Stimulated activated CD4-positive, alpha-beta T cell treated with anti-CD3 and anti-CD28 coated beads, Interleukin-1b, Interleukin-23, amount 100 ng/mL, for 1 hour (primary cell): ENCODE measurements at places on chromosomes 5 and 9.

DNA sequence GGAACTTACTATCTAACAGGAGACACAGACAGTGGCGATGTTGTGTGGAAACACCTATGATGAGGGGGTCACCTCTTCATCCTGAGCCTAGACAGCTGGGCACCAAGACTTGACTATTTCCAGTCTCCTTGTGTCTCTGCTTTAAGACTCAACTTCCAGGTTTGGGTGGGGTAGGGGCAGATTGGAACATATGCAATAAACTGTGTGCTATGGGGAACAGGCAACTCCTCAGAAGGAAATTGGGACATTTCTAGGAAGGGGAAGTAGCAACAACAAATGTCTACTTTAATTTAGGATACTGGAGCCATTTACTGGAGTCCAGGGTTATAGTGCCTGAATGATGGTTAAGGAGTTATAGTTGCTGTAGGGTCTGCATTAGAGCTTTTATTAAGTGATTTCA, 57.3 kb downstream of the FGF18 start:
- DNase-seq = no peak

DNA sequence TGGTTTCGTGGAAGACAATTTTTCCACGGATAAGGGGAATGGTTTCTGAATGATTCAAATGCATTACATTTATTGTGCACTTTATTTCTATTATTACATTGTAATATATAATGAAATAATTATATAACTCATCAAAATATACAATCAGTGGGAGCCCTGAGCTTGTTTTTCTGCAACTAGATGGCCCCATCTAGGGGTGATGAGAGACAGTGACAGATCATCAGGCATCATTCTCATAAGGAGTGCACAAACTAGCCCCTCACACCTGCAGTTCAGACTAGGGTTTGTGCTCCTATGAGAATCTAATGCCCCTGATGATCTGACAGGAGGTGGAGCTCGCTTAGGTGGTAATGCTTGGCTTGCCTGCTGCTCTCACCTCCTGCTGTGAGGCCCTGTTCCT, 6.4 kb downstream of the ISCA1 start:
- DNase-seq = no peak

DNA sequence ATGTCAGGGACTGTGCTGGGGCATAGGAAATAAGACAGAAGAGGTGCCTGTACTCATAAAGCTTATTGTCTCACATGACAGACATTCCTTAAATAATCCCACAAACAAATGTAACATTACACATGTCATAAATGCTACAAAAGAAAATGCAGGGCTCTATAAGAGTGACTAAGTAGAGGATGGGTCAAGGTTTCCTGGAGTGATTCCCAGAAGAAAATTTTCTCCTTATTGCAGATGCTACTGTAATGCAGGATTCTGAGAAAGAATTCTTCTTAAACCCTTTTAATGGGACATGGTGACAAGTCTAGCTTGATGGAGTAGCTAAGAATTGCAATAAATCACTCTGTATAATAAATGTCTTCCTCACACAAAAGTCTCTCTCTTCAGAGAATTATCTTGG, 55.7 kb downstream of the SH3TC2 start:
- no peak for DNase-seq

- DNase-seq = no peak
Observed at GRCh38 chr5:141192110-141192725, at the start of gene PCDHB10. TSS of gene PCDHB10 (plus strand) at chr5:141192353. CDS start at chr5:141192553, 200 bp downstream.

DNA sequence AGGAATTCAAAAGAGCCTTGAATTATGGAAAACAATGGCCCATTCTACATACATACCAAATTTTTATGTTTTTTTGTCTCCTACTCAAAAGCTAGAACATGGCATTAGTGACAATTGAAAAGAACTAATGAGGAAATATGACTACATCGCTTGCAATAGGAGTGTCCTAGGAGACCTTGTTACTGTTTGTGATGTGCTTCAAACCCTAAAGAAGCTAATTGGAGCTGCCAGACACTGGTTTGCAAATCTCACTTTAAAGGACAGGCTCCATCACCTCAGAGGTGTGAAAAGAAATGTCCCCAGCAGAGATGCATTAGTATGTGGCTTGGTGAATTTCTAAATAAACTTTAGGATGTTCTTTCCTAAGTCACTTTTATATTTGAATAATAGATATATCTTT, 354.2 kb upstream of the EFNA5 start:
- no peak for DNase-seq

DNA sequence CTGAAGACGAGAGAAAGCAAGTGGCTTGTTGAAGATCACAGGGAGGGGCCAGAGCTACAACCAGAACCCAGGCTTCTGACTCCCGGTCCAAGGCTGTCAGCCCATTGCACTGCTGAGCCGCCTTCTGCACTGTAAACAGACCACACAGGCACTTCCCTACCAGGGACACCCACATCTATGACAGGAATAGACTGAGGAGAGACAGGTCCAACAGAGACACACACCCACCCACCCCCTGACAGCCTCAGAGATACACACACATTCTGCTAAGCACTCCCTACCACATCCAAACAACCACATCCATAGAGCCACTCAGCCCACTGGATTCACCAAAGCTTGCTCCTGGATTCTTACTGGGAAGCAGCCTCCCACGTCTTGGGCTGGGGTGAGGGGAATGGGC, 23.0 kb upstream of the MYORG start:
- no peak for DNase-seq

DNA sequence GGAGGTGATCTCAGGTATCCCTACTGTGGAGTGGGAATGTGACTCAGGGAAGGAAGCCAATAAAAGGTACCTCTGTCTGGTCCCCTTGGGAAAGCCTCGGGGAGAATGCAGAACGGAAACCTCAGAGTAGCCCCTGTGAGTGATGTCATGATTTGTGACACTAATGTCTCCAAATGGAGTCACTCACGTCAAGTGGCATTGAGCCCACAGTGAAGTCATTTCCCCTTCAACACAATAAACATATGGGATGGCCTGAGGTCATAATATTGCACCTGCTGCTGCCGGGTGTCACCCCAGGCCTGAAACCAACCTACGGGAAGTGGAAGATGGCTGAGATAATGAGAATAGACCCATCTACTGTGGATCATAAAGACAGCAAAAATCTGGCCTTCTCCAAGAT, 75.9 kb upstream of the GOLM1 start:
- no peak for DNase-seq

DNA sequence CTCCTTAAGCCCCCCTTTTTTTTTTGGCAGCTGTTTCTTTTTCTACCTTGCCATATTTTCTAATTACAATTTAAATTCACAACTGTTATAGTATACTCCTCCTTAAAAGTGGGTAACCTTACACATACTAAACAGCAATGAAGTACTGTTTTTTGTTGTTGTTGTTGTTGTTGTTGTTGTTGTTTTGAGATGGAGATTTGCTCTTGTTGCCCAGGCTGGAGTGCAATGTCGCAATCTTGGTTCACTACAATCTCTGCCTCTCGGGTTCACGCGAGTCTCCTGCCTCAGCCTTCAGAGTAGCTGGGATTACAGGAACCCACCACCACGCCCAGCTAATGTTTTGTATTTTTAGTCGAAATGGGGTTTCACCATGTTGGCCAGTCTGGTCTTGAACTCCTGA, 669.1 kb upstream of the CDH6 start:
- DNase-seq = no peak

GRCh38 chr5:58099257-58099656, 360.6 kb downstream of the PLK2 start:
- DNase-seq = no peak

GRCh38 chr9:85742597-85742936, 813 bp upstream of the AGTPBP1 start:
- no peak for DNase-seq

DNA sequence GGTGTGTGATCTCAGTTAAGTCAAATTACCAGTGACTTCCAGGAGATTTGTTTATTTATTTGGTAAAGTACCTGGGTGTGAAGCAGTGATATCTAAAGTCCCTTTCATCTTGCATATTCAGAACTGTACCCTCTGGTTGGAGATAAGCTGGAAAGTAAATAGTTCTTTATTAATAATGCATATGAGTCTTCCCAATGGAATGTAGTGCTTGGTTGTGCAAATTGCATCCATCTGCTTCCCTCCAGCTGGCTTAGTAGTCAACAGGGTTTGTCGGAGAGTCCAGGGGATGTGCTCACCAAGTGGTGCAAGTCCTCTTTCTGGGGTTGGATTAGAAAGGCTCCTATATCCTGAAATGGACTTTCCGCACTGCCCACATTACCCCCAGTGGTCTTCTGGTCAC, 42.0 kb downstream of the TRPM3 start:
- no peak for DNase-seq

- DNase-seq = no peak
Observed at GRCh38 chr5:175859916-175860315, 11.5 kb upstream of the CPLX2 start.

DNA sequence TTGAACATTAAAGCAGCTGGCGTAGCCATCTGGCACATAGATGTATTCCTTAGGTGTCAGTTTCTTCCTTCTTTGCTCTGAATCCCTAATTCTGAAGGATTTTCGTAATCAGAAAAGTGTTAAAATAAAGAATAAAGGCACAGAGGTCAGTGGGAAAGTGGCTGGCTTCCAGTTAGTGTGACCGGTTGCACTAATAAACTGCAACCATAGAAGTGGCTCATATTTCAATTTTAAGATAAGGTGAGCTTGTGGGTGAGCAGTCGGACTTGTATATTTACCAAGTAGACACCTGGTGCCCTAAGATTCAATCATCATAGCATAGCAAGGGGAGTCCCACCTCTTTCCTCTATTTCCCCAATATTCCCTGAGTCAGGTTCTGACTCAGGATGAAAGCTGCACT, 459.6 kb downstream of the ACTL7B start:
- no peak for DNase-seq

GRCh38 chr5:71907608-71908145, 188.6 kb downstream of the CARTPT start:
- DNase-seq = no peak

DNA sequence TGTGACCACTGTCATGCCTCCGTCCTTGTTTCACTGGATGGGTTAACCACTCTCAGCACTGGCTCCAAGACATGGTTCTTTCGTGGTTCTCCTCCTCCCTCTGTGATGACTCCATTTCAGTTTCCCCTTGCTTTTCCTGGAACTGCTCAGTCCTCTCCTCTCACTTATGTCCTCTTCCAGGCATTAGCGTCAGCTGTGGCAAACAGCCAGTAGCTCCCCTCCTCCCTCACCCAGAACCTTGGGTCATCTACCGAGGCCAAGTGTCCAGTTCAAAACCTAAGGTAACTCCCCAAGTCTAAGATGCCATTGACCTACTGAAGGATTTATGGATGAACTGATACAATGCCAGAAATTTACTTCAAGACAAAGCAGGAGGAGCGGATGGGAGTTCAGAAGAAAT, 9.8 kb upstream of the CORO2A start:
- no peak for DNase-seq

- DNase-seq = no peak
Observed at GRCh38 chr9:86352440-86353077, 1.7 kb downstream of the TUT7 start.

- no peak for DNase-seq
Observed at GRCh38 chr5:55187370-55187769, 14.4 kb upstream of the CDC20B start.

- DNase-seq = peak; percentile 12
Observed at GRCh38 chr5:4879693-4880303, 260.3 kb upstream of the ADAMTS16 start.

GRCh38 chr9:30235564-30235963, 2148.9 kb upstream of the ACO1 start:
- DNase-seq = no peak

DNA sequence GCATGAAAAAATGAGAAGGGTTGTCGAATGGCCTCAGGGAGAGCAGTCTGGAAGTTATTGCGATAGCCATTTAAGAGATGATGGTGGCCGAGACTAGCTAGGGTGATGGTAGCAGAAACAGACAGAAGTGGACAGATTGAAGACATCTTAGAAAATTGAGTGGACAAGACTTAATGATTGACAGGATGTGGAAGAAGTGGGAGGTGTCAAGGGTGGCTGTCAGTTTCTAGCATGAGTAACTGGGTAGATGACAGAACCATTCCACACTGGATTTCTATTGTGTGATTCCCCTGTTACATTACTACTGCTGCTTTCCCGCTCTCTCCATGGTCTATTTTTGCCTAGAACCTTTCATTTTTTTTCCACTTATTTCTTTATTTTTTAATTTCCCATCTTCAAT, 12.6 kb downstream of the CHMP5 start:
- DNase-seq = no peak

- no peak for DNase-seq
Observed at GRCh38 chr9:15485836-15486666, 24.7 kb downstream of the PSIP1 start.

GRCh38 chr9:110919609-110920008, 118.7 kb downstream of the LPAR1 start:
- no peak for DNase-seq

DNA sequence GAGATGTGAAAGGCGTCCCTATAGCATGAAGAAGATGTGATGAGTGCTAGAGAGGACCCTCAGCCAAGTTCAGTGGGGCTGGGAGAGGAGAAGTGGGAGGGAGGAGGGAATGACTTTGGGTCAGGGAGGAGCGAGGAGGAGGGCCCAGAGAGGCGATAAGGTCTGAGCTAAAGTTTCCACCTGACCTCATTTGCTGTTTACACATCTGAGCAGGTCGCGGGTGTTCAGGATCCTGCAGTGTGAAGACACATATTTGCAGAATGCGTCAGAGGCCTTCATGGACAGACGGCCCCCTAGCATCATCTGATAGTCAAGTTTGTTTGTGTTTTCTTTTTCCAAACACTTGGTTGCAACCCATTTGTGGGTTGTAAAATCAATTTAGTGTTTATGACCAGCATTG, 18.9 kb upstream of the IGFBPL1 start:
- no peak for DNase-seq

DNA sequence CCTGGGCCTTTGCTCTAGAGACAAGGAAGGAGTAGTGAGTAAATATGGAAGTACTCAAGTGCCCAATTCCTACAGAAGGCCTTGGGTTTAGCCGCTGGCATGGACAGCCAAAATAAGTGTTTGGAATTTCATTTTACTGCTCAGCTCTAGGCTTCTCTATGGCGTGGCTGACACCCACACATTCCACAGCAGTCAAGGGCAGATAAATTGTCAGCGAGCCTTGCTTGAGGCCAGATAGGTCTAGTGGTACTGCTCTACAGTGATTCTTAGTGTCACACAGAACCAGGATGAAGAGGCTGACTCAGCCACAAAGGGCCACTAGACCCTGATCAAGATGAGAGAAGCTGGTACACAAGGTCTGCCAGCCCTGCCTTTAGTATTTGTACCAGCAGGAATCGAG, 111.0 kb upstream of the NFIB start:
- DNase-seq = no peak

- DNase-seq = no peak
Observed at GRCh38 chr5:93359296-93359959, 221.6 kb downstream of the NR2F1-AS1 start.

- DNase-seq = no peak
Observed at GRCh38 chr5:74717596-74717995, 32.6 kb downstream of the HEXB start.

- no peak for DNase-seq
Observed at GRCh38 chr9:79131824-79132377, 439.9 kb upstream of the TLE4 start.

DNA sequence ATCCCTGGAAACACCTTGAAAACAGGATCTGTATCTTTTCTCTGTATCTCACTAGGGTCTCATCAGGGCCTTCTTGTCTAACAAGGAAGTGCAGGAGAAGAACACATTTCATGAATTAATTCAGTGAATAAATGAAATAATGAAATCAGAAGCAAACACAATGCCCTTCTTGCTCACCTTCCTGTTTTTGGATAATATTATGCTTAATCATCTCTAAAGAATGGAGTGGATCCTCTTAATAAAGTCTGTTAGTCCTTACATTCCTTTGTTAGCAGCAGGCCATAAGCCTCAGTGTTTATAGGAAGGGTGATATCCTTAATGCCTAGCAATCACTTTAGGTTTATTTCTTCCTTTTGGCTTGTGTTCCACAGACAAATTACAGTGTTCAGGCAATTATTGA, 837.1 kb upstream of the SEMA6A start:
- DNase-seq = no peak

- no peak for DNase-seq
Observed at GRCh38 chr5:39379693-39380092, 15.4 kb upstream of the C9 start.
